NCI-H2107 (cell line): ENCODE measurements at places on chromosomes 3 and 15.

DNA sequence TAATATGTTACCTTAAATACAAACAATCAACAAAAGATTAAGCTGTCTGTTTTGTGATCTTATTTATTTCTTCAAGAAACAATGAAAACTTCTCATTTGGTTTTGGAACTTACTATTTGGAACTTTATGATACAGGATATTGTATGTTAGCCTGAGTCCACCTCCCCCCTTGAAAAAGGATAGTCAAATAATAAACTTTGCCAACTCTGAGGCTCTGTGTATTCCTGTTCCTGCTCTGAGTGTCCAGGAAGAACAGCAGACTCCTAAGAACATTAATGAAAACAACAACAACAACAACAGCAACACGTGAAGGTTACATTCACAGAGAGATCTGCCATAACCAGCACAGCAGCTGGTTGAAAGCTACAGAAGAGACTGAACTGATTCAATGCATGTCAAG lies 108.1 kb upstream of the AADACL2 start:
- no peak for DNase-seq

DNA sequence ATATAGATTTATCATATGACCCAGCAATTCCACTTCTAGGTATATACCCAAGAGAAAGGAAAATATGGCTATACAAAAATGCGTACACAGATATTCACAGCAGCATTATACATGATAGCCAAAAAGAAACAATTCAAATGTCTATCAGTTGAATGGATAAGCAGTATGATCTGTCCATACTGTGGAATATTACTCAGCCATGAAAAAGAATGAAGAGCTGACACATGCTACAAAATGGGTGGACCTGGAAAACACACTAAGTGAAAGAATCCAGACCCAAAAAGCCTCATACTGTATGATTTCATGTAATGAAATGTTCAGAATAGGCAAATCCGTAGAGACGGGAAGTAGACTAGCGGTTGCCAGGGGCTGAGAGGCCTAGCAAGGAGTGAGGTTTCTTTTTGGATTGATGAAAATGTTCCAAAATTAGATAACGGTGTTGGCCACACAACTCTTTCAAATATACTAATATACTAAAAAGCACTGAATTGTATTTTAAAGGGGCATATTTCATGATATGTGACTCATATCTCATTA lies 33.4 kb downstream of the FGD5 start:
- no peak for DNase-seq

DNA sequence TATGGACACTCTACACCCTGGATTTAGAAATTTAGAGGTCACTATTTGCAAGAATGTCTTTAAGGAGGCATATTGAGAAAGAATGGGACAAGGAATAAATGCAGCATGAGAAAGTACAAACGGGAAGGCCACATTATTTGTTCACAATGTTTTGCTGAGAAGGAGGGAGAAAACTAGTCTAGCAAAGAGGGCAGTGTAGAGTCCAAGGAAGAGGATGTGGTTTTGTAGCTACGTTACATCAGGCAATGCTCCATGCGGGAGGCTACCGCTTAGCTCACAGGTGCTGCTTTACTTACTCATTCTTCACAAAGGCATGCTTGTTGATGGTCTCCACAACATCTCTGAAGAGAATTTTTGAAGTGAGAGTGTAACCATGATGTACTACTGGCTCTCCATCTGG lies 191.1 kb downstream of the PLCH1 start:
- no peak for DNase-seq

DNA sequence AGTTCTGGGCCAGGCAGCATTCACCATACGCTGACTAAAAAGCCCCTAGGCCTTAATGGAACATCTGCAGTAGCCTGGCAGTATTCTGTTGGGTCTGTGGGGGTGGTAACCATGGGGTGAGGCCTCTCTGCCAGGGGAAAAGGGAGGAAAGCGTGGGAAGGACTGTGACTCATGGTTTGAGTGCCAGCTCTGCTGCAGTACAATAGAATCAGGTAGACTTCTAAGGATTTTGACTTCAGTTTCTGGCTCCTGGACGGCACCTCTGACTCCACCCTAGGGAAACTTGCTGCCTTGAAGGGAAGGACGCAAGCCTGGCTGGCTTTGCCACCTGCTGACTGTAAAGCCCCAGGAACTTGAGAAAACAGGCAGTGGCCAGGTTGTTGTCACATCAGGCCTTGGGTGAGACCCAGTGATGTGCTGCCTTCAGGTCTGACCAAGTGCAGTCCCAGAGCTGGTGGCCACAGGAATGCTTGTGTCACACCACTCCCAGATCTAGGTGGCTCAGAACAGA lies 148.6 kb downstream of the SUCNR1 start:
- no peak for DNase-seq

DNA sequence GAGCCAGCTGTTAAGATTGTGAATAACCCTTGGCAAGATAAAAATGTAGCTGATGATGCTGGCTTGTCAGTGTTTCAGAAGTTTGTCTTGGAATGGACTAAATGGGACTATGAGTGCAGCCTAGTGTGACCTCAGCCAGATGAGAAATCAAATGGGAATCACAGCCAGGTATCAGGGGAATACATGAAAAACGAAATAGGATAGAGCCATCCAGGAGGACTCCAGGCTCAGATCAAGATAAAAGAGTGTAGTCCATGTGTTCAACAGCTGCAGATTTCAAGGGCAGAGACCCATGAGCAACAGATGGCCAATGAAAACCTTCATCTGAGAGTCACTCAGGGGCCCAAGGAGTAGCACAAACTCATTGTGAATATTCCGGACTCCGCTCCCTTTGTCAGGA lies 1080.9 kb upstream of the CADM2 start:
- DNase-seq, result no peak

DNA sequence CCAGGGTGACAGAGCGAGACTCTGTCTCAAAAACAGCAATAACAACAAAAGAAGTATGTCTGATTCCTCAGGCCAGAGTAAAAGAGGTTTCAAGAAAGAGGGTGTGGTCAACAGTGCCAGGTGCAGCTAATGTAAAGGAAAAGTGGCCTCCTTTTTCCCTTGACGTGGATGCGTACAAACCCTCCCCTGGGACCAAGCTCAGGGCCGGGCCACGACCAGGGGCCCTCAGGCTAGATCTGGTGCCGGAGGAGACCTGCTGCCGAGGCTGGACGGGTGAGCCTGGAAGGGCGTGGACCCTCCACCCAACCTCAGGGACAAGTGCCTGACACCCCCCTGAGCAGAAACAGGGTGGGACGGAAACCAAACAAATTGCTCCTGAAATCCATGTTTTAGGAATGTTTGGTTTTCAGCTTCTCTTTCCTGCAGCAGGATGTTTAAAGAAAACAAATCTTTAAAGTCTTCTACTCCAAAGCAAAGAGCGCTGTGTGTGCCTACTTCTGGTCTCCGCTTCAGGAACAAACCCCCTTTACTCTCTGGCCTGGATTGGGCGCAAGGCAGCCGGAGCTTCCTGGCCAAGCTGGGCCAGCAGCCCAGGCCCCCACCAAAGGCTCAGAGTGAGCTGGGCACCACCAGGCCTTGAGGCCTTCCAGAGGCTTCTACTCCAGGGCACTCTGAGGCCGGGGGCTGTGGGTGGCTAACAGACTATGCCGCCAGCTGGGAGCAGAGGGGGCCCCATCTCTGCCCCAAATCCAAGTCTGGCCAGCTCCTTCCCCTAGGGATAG lies 21.4 kb downstream of the ZDHHC19 start:
- DNase-seq, result no peak
